ENCODE measurements at places on chromosomes 7 and 10. TPM values are rescaled to one million over a fixed set of nuclear protein-coding genes. Genes with fewer than 3 reads are reported as not detected.

DNA sequence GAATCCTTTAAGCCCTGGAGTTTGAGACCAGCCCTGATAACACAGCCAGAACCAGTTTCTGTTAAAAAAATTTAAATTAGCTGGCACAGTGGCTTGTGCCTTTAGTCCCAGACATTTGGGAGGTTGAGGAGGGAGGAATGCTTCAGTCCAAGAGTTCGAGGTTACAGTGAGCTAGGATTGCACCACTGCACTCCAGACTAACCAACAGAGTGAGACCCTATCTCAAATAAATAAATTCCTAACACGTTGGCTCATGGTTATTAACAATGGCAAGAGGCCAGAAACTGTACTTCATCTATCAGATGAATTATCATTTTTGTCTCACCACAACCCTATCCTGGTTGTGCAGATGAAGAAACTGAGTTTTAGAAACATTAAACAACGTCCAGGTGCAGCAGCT lies 2.1 kb upstream of the PPIA start:
- no peaks in the 10 kb centered on the region for H3K27me3 ChIP-seq
- H3K4me3 ChIP-seq = no peak overlapping the region
- H3K36me3 ChIP-seq = peaks cover 26% of the 10 kb centered on the region
- peaks cover 8% of the 10 kb centered on the region for H3K4me1 ChIP-seq

DNA sequence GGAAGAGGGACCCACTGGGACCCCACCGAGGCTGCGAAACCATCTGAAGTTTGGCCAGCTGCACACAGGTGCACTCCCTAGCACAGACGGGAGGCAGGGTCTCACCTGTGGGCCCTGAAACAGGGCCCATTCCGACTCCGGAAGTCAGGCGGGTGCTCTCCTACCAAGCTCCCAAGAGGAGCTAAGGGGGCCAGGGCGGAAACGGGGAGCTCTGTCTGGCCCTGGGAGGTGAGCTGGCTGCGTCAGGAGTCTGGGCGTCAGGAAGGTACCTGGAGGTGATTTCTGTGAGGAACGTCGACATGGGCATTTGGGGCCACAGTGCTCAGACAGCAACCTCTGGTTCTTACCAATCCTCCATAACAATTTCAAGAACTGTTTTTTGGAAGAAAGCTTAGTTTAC lies 411.7 kb downstream of the TCERG1L start:
- H3K4me3 ChIP-seq = no peak overlapping the region
- no peak overlapping the region for H3K27ac ChIP-seq
- no peak for DNase-seq
- H3K27me3 ChIP-seq = no peaks in the 10 kb centered on the region

DNA sequence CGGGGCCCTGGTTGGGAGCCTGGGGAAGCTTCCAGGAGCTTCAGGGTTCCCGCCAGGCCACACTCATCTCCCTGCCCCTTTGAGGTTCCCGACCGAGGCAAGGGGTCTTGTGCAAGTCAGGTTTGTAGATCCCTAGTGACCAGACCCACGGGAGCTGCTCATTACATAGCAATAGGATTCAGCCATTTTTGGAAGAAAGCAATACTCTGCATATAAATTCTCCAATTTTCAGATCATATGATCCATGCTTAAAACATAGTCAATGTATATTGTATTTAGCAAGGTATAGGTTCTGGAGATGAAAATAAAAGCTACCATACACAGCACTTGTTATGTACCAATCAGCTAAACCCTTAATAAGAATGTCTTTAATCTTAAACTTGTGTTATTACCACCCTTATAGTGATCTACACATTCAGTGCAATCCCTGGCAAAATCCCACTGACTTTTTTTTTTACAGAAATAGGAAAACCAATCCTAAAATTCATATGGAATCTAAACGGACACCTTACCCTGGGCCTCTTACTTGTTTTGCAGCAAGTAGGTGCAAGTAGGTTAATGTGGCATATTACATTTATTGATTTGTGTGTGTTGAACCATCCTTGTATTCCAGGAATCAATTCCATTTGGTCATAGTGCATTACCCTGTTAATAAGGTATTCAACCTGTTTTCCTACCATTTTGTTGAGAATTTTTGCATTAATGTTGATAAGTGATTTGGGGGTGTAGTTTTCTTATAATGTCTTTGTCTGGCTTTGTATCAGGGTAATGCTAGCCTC lies 13.8 kb upstream of the FKBP9 start:
- peaks cover 3% of the 10 kb centered on the region for H3K27me3 ChIP-seq
- H3K36me3 ChIP-seq = peaks cover 7% of the 10 kb centered on the region
- DNase-seq = no peak

INPP5A gene
- total RNA-seq = 7.4 TPM

DNA sequence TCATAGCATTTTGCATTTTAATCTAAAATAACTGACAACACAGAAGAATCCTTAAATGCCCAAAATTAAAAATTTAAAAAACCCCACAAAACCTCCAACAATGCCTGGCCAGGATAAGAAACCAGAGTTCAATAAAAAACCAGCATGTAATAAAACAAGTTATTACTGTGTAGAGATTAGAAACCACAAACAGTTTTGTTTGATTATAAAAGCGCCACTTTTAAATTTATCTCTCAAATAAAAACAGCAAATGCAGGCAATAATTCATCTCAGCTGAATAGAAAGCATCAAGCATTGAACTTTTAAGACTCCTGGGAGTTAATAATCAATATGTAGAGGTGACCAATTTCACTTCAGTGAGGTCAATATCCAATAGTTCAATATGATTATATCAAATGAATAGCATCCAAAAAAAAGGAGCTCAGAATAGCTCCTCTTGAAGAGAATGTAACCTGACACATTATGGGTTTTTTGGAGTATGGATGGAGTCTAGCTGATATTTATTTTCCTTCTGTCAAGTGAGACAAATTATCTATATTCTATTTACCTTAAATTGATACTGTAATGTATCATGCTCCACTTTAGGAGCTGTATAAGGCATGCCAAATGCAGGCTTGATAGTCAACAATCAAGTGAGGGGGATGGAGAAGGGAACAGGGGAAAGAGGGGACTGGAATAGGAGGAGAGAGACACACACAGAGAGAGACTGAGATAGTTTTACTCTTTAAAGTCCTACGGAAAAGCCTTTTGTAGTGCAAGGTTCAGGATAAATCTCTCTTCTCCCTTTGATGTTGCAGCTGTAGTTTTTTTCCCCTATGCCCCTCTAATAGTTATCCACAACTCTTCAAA lies 130.9 kb downstream of the RSU1 start:
- no peaks in the 10 kb centered on the region for H3K27me3 ChIP-seq
- no peak overlapping the region for H3K27ac ChIP-seq
- H3K4me1 ChIP-seq = no peaks in the 10 kb centered on the region
- DNase-seq = no peak
- H3K36me3 ChIP-seq = peaks cover 38% of the 10 kb centered on the region

- H3K36me3 ChIP-seq = peaks cover 11% of the 10 kb centered on the region
- no peak overlapping the region for H3K27ac ChIP-seq
- DNase-seq = no peak
These were observed 13.9 kb downstream of the CUBN start for GRCh38 chr10:17115683-17116082.

PDE1C gene
- total RNA-seq = not detected

DNA sequence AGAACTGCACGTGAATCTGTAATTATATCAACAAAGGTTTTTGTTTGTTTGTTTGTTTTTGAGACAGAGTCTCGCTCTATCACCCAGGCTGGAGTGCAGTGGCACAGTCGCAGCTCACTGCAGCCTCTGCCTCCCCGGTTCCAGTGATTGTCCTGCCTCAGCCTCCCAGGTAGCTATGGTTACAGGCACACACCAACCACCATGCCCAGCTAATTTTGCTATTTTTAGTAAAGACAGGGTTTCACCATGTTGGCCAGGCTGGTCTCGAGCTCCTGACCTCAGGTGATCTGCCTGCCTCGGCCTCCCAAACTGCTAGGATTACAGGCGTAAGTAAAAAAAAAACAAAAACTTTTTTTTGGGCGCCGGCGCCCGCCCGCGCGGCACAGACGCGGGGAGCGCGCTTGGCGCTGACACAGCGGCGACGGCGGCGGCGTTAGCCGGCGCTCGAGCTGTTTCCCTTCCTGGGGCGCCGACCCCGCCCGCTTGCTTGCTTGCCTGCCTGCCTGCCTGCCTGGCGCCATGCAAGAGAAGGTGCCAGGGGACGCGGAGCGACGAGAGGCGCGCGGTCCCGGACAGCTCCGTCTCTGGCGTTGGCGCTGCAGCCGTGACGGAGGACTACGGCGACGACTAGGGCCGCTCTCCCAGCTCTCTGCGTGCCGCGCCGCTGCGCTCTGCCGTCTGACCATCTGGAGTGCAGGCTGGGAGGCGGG lies 171.4 kb upstream of the NUPR2 start:
- H3K4me3 ChIP-seq = no peak overlapping the region
- DNase-seq = no peak
- H3K27me3 ChIP-seq = no peaks in the 10 kb centered on the region
- no peaks in the 10 kb centered on the region for H3K36me3 ChIP-seq
- no peaks in the 10 kb centered on the region for H3K4me1 ChIP-seq

EGR2 gene
- total RNA-seq = 66.9 TPM

- peaks cover 11% of the 10 kb centered on the region for H3K4me1 ChIP-seq
- no peak overlapping the region for H3K4me3 ChIP-seq
- no peak overlapping the region for H3K27ac ChIP-seq
These were observed 23.5 kb downstream of the UPP1 start for GRCh38 chr7:48112401-48113165.

Measured in activated CD4-positive, alpha-beta memory T cell treated with anti-CD3 and anti-CD28 coated beads for 36 hours (primary cell).